ENCODE measurements at places on chromosomes 2 and 18.

DNA sequence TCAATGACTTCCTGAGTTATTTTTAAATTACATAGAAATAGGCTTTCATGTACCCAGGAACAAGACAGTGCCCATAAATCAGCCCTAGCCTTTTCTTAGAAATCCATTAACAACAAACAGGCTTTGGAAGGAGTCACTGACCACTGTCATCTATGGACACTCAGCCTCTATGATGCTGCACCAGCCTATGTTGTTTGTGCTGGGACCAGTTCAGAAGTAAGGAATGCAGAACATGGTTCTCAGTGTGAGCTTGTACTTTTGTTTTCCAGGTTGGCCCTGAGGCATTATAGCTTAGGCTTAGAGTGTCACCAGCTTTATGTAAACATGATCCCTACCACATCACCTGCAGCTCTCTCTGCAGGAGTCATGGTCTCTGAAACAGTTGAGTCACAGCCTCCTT is 335.7 kb upstream of the CDH7 start:
- no peak for DNase-seq

GRCh38 chr2:28980368-28981015 is 606 bp upstream of the TOGARAM2 start:
- no peak for DNase-seq

GRCh38 chr2:236628256-236628901 is 58.8 kb downstream of the ACKR3 start:
- DNase-seq: no peak

GRCh38 chr2:98634406-98635092 is 26.2 kb downstream of the UNC50 start:
- DNase-seq: peak; percentile 70

- no peak for DNase-seq
Observed at GRCh38 chr18:13221869-13222855, 3.6 kb downstream of the LDLRAD4 start.

DNA sequence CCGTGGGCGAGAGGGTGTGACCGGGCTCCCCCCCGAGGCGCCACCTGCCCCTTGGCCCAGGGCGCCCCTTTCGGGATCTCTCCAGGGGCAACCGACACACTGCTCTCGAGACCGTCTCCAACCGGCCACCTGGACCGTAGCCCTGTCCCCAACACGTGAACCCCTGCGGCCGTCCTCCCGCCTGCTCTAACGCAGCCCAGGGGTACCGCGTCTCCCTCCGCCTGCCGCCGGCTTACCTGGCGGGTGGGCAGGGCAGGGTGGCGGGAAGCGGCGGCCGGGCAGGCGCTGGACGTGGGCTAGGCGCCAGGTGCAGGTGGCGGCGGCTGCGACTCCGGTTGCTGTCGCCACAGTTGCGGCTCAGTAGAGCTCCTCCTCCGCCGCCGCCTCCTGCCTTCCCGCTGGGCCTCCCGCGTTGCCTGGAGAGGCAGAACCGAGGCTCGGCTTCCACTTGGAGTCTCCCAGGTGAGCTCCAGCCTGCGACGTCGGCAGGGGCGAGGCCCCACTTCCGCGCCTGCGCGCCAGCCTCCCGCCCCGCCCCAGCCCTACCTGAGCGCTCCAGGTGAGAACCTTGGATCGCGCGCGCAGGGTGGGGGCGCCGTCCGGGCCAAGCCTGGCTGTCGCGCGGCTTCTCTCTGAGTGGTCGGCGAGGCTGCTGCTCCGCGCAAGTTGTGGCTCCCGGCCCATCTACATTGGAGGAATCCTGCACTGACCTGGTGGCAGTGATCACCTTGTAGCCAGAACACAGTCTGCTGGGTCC is at the start of gene GALNT3:
Gene GALNT3, minus strand, starts transcription at position 469 of the 757 bp plus-strand sequence. CDS start 23,547 bp downstream, outside the sequence.
- DNase-seq: peak; percentile 43

- DNase-seq: no peak
Observed at GRCh38 chr2:103809941-103810441, 1043.9 kb upstream of the POU3F3 start.

GRCh38 chr2:153575171-153575853 is 96.8 kb upstream of the RPRM start:
- DNase-seq: no peak

DNA sequence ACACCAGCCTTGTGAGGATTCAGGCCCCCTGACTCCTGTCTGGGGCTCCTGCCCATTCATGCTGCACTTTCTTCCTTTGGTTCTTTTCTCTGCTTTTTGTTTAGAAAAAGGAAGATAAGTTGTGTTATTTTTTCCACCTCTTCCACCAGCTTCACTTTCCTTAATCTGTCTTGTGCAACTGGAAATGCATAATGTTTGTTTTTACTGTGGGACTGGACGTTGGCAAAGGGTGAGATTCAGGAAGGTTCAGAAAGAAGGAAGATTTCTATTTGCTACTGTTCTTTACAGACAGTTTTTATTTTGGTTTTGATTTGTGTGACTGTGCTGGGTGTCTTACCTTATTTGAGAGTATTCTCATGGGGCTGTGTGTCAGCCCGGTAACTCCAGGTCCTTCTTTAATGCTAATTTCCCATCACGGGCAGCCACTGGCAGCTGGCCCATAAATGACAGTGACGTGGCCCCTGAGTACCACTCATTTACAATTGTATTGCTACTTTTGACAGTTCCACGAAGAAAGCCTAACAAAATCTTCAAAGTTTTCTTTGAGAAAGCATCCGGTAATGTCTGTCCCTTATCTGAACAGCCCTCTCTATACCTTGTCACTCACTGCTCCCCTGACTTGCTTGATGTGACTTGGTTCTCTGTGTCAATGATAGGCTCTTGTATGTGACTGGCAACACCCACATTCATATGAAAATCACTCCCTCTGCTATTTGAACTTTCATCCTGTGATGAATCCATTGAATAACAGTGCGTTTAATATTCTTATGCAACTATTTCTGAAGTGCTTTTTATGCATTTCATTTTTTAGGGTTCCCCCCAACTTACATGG is 32.7 kb downstream of the RHBDD1 start:
- DNase-seq: no peak

DNA sequence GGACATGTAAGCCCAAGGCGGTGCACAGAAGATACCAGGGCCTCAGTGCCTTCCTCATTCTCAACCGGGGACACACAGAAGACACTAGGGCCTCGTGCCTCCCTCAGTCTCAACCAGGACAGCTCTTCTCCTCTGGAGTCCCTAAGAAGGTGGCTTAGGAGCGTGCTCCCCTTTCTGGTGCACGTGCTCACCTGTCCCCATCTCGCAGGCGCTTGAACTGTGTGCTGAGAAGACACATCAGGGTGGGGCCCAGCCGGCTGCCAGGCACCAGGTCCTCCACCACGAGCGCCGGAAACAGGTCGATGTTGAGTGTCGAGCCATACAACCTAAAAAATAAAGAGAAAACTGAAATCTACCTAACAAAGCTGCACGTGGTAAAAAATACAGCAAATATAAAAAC is 99.9 kb downstream of the PXDN start:
- no peak for DNase-seq

- peak; percentile 65 for DNase-seq
Observed at GRCh38 chr2:95039363-95039762, 13.9 kb downstream of the MAL start.

DNA sequence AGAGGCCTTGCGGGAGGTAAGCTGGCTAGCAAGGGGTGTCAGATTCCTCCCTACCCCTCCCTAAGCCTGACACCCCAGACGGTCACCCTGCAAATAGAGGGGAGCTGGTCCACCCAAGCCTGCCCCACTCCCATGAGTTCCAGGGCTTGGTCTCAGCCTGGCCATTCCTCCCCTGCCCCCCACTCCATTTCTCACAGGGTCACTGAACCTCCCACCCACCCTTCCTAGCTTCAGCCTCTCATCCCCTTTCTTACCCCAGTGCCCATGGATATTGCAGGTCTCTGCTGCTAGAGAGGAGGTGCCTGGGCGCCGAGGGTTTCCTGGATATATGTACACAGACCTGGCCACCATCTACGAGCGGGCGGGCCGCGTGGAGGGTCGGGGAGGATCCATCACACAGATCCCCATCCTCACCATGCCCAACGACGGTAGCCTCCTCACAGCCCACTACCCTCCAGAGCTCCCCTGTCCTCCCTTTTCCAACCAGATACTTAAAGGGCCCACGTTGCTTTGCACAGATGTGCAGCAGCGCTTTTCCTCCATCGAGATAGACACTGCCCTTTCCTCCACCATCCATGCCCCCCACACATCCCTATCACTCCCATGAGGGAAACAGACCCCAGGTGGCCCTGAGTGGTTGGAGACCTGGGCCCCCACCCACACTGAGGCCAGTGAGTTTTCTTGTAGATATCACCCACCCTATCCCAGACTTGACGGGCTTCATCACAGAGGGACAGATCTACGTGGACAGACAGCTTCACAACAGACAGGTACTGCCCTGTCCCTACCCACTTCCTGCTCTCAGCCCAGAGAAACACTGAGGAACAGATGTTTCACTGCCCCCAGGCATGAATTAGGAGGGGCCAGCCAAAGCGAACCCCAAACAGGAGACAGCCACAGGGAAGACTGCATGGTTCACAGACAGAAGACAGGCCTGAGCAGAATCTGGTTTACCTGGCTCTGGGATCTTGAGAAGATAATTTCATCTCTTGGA is 15.2 kb upstream of the ANKRD53 start:
- peak; percentile 3 for DNase-seq

- no peak for DNase-seq
Observed at GRCh38 chr2:219049282-219049681, 8.0 kb upstream of the CFAP65 start.

DNA sequence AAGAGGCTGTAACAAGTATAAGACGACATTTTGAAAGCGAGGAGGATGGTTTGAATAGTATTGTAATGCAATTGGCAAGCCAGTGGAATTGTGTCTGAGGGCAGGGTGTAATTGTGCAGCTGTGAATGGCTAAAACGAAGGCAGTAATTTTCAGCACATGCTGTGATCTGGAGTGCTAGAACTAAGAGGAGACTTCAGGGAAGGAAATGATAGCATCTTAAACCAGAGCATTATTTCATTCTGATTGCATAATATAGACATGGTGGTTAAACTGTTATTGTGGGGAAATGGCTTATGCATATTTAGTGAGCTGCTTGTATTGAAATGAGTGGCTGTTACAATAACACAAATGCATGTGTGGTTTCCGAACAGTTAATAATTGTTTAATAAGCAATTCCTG is 36.3 kb downstream of the THSD7B start:
- no peak for DNase-seq

DNA sequence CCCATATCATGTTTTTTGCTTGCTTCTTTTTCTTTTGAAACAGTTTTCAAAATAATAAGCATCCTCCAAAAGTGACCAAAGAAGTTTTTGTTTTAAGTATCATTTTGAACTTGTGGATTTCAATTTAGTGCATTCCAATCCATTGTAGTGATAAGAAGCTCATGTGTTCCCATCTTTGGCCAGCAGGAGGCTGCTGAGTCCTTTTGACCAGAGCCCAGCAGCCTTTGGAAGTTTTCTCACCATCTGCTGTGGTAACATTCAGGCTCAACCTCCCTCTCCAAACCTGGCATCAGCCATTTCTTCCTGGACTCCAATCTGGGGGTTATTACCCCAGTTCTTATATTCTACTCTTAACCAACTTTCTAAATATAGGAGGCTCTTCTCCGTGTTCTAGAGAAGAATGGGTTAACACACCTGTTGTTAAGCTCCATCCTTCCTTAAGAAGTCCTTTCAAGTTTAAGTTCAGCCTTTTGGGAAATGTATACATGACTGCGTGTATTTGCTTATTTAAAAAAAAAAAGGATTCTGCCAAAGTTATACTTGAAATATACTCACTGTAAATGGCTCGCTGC is 39.0 kb upstream of the MAL start:
- peak; percentile 57 for DNase-seq

DNA sequence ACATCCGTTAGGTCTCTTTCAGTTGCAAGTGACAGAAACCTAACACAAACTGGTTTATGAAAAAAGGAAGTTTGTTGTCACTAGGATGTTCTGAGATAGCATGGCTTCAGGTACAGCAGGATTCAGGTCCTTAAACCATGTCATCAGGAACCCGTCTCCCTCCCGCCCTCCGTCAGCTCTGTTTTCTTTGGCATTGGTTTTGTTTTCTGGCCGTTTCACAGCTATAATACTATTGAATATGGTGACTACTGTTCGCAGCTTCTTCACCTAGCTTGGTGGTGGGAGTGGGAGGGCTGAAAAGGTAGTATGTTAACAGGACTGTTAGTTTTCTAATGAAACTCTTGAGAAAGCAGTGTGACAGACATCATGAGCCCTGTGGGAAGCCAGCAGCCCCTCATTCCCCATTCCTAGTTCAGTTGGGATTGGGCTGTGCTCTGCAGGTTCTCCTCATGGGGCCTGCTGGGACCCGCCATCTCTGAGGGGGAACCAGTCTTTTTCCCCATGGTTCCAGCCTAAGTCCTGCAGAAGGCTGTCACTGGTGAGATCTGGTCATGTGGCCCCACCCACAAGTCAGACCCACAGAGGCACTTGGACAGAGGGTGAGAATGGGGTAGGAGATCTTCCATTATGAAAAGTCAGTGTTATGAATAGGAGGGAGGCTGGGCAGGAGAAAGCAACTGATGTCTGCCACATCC is 12.1 kb downstream of the PTMA start:
- no peak for DNase-seq

GRCh38 chr18:6204476-6204875 is 210.2 kb downstream of the L3MBTL4 start:
- no peak for DNase-seq

- no peak for DNase-seq
Observed at GRCh38 chr18:14000884-14001283, 85.5 kb upstream of the MC2R start.

GRCh38 chr2:196407675-196408264 is 231.7 kb upstream of the CCDC150 start:
- no peak for DNase-seq

DNA sequence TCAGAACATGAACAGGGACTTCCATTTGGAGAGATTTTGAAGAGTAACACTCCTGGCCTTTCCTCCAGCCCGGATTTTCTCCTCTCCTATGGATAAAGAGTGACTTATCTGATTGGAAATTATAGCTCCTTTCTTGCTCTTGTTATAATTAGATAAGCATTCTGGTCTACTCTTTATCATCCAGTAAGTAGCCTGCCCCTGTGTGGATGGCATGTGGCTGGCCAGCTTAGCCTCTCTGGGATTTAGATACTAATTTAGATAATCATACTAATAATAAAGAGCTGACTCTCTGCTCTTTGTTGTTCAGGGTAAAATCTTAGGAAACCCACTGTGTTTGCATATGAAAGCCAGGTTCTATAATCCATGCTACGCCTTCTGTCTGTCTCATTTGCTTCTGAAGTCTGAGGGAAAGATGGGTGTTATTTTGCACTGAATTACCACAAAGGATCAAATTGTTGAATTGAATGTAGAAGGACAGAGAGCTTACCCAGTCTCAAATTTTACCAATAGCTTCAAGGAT is 438.8 kb downstream of the SPAG16 start:
- DNase-seq: no peak

DNA sequence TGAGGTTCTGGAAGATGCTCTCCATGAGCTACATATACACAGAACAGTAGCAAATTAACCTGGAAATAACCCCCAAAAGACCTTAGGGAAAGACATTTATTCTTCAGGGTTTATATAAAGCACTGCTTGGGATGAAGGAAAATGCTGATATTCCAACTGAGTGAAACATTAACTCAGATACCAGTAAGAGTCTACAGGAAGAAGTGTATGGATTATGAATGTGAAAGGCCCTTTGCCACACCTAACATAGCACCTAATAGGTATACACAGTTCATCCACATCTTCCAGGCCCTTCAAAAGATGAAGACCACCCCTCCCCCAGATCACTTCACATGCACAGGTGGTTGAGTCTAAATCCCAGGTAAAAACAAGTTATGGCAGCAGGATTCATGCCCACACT is 50.4 kb downstream of the MYO5B start:
- no peak for DNase-seq

- DNase-seq: peak; percentile 81
Observed at GRCh38 chr2:156333951-156334495, 1.5 kb upstream of the NR4A2 start.

All from activated CD4-positive, alpha-beta memory T cell treated with anti-CD3 and anti-CD28 coated beads for 36 hours (primary cell).